NCI-H1417 (cell line): ENCODE measurements at places on chromosomes 1 and 21.

DNA sequence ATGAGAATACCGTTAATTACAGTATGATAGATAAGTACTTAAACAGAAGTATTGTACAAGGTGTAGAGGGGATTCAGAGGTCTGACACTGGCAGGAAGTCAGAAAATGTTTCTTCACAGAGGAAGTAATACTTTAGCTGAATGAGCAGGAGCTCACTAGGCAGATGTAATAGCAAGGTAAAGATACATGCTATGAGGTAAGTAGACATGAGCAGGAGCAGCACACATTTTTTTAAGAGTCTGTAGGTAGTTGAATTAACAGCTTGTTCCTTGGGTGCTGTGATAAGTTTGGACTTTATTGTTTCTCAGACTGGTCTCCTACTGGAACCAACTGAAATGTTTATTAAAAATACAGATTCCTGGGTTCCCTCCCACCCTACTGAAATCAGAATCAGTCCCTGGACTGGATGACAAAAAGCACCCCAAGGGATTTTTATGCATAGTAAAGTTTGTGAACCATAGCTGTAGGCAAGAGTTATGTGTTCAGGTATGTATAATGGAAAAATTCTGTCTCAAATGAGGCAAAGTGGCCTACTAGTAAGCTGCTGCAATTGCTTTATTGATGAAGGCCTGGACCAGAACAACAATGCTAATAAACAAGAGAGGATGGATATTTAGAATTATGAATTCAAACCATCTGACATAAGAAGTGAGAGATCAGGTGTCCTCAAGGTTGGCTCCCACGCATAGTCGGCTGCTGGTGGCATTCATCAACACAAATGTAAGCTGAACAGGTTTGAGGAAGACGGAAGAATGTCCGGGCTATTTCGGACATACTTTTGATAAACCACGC, 902 bp downstream of the AP4B1 start:
- no peak for DNase-seq

DNA sequence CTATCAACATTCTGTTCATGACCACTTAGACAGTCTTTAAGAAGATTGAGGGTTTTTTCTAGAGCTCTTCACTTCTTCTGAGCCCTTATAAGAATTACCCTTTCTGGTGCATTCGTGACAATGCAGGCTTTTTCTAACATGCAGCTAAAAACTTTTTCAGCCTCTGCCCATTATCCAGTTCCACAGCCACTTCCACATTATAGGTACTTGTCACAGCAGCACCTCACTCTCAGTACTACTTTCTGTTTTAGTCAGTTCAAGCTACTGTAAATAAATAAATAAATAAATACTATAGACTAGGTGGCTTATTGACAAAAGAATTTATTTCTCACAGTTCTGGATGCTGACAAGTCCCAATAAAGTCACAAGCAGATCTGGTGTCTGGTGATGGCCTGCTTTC, 284.4 kb upstream of the PKN2 start:
- DNase-seq, result no peak

DNA sequence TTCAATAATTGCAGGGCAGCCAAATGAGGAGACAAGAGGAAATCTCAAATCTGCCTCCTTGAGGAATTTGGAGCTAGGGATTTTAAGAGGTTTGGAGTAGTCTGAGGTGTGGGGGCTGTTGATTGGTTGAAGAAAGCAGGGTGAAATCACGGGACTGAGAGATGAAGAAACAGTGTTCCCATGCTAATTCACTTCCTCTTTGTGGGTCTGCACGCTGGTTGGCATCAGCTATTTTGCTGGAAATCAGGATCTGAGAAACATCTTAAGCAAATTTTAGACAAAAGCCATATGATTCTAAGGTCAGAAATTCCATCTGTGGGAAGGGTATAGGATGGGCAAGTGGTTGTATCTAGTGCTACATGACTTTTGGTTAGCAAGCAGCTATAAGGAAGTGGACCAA, 107.1 kb upstream of the PAXBP1 start:
- DNase-seq, result no peak

- DNase-seq, result peak; percentile 63
Observed at GRCh38 chr1:205301205-205301821, 20.2 kb downstream of the NUAK2 start.

- DNase-seq, result no peak
Observed at GRCh38 chr1:147223740-147224615, 1.2 kb downstream of the FMO5 start.

- DNase-seq, result no peak
Observed at GRCh38 chr1:234628089-234628488, 18.1 kb upstream of the IRF2BP2 start.

DNA sequence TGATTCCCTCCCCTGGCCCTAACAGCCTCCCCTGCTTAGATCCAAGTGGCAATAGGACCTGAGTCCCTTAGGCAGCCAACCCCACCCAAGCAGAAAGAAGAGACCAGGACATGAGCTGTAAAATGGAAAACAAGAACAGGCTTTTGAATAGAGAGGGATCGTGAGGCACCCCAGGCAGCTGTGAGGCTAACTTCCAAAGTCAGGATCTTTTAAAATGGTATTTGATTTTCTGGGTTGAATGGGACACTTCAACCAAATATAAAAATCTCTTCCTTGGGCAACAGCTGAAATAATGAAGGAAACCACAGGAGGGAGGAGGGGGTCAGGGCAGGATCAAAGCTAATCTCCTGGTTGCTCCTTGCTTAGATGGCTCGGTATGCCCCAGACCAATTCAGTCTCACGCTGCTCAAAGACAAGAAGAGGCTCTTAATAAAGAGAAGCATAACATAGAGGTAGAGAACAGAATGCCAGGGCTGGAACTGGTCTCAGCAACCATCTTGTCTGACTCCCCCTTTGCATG, 28.6 kb upstream of the AVPR1B start:
- no peak for DNase-seq

DNA sequence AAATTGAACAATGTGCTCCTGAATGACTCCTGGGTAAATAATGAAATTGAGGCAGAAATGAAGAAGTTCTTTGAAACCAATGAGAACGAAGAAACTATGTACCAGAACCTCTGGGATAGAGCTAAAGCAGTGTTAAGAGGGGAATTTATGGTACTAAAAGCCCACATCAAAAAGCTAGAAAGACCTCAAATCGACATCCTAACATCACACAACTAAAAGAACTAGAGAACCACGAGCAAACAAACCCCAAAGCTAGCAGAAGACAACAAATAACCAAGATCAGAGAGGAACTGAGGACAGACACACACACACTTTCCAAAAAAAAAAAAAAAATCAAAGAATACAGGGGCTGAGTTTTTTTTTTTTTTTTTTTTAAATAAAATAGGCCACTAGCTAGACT, 564.2 kb downstream of the SMYD3 start:
- no peak for DNase-seq

- no peak for DNase-seq
Observed at GRCh38 chr1:22533244-22533895, 29.9 kb upstream of the EPHA8 start.

- DNase-seq, result no peak
Observed at GRCh38 chr1:92949937-92950817, 11.1 kb downstream of the DIPK1A start.

DNA sequence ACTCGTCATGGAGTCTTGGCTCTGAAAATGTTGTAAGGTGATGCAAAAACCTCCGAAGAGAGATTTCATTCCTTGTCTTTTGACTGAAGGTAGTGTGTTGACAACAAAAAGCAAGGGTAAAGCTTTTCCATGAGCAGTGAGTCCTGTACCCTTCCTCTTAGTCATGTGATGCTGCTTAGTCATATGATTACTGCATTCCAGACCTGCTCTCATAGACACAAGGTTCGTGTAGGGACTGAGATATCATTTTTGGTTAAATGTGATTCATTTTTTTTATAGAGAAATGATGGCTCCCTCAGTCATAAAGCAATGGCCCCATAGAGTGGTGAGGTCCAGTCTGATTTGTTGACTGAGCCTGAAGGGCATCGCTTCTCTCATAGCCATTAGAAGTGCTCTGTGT, 9.2 kb downstream of the KCNJ6 start:
- DNase-seq, result no peak

DNA sequence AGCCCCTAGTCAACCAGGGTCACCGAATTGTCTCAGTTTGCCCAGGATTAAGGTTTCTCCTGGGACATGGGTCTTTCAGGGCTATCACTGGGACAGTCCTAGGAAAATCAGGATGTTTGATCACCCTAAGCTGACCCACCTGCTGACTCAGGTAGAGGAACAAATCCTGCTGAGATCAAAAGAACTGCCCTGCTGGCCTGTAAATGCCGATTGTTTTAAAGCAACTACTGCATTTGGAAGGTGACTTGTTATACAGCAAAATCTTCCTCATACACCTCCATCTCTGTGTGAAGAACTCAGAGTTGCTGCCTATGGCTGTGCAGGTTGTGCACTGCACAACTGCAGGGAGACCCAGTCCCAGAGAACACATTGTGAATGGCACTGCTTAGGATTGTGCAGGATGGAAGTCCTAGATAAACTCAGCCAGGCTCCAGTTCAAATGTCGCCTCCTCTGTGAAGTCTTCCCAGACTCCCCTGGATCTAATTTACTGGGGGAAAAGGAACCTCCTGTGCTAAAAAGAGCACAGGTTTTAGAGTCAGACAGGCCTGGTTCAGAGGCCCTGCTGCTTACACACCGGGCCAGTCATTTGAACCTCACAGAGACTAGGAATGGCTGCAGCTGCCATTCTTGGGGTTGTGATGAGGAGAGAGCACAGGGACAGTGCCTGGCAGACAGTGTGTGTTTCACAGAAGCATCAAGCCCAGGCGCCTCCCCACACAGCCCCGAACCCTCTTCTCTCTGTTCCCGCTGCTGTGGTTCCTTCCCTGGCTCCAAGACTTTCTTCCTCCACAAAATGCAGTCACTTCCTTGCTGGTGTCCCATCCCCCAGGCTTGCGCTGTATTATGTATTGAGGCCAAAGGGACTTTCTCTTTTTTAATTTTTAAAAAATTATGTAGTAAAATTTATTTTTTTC, 23.2 kb upstream of the LRP8 start:
- no peak for DNase-seq

- peak; percentile 80 for DNase-seq
Observed at GRCh38 chr1:37274938-37275631, 199.3 kb upstream of the ZC3H12A start.

DNA sequence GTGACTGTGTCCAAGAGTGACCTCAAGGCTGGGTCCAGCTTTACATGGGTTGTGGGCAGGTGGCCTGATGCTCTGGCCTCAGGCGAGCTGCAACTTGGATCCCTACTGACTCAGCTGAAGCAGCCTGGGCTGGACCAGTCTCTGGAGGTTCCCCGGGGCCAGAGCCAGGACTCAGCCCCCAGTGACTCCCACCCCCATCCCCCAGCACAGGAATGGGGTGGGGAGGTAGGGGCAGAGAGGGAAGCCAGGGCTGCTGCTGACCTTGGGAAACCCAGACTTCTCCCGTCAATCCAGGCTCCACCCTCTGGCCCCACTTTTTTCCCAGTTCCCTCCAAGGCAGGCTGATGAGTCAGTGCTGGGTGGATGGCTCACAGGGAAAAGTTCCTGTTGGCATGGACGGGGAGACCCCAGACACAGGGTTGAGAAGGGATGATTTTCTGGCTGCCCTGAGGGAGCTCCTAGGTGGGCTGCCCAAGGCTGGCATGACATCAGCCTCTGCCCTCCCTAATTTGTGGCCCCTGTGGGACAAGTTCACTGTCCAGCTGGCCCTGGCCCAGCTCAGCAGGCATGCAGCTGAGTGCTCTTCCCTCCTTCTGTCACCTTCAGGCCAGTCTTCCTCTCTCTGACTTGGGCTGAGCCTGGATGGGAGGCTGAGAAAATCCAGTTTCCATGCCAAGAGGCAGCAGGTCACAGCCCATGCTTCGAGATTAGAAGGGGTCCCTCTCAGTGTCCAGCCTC, 2.2 kb downstream of the ZC3H12A start:
- no peak for DNase-seq

DNA sequence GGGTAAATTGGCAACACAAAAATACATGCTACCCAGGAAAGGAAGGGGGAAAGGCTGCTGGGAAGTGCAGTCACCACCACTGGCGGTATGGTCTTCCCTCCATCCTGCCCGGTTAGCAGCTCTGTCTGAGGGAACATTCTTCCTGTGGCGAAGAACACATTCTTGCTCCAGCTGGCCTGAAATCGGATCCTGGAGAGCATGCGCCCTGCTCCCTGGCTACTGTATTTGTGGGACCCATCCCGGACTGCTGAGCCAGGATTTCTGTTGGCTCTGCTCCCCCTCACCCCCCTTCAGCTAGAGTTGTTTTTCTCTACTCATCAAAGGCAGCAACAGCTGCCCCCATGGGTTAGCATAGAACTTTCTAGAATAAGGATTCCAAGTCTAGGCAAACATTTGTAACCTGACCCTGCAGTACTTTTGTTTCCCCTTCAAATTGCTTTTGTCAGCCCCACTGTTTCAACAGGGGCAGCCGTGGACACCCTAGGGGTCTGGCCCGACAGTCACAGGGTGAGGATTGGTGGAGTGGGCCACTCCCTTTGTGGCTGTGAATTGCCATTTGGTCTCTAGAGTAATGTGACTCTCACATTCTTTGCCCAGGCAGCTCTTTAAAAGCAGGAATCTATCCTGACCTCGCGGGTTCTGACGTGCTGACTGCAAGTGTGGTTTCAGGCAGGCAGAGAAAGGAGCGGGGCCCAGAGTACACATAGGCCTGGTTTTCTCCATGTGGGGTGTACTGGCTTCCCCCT, 157.7 kb downstream of the TOMM20 start:
- DNase-seq, result peak; percentile 19

- no peak for DNase-seq
Observed at GRCh38 chr1:36179220-36179600, 23.2 kb downstream of the MAP7D1 start.

- no peak for DNase-seq
Observed at GRCh38 chr1:89538361-89538760, 13.7 kb downstream of the LRRC8B start.

DNA sequence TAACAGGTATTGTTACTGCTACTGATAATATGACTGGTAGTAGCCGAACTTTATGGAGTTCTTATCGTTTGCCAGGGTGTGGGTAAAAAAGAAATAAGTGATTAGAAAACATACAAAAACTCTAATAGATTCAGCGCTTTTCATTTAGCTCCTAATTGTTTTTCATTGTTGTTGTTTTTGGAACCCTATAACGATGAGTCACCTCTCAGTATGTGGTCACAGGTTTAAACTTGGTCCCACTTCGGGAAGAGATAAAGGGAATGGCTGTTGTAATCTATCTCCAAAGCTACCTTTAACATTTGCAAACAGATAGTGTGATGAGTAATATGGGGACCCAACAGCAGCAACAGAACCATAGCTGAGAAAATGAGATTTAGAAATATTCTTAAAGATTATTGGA, 62.7 kb upstream of the BCL10 start:
- DNase-seq, result no peak

DNA sequence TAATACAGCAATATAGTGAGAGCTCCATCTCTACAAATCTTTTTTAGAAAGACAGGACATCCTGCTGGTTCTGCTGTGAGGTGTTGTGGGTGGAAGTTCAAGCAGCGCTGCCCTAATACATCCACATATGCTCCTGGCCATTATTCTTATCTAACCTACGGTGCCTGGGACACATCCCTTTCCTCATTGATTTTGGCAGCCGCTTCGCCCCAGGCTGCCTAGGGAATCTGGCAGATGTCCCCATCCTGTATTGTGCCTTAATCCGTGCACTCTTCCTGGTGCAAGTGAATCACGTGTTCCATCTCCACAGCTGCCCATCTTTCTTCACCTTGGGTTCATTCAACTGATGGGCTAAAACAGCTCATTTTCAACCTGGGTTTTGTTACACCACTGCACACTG, 3.1 kb upstream of the UBE2G2 start:
- DNase-seq, result no peak
